ENCODE measurements at places on chromosomes 5 and 9. TPM values are rescaled to one million over a fixed set of nuclear protein-coding genes. Genes with fewer than 3 reads are reported as not detected.

GRCh38 chr9:97769208-97769607 is 72.1 kb upstream of the XPA start:
- ATAC-seq, result no peak

- no peak for ATAC-seq
Observed at GRCh38 chr9:90449213-90449925, 193.3 kb downstream of the DIRAS2 start.

- ATAC-seq, result no peak
Observed at GRCh38 chr5:148833122-148833521, 6.7 kb downstream of the ADRB2 start.

- ATAC-seq, result no peak
Observed at GRCh38 chr5:139431706-139432105, 7.6 kb downstream of the DNAJC18 start.

- no peak for ATAC-seq
Observed at GRCh38 chr5:16994565-16994964, 58.5 kb upstream of the MYO10 start.

- ATAC-seq, result no peak
Observed at GRCh38 chr5:35826554-35826953, 30.1 kb upstream of the IL7R start.

DNA sequence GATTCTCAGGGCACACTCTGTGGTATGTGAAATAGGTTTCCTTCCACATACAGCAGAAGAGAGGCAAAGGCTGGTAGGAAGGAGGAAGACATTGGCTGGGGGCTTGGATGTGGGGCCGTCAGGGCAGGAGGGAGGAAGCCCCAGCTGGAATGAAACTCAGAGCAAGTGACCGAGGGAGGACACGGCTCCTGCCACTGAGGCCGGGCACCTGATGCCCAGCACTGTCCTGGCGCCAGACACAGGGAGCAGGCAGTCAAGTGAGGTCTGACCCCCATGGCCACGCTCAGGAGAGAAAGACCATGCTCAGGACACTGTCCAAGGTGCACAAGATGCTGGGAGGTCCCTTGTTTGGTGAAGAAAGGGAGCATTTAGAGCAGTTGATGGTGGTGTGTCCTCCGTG is 245.5 kb downstream of the CACNA1B start:
- ATAC-seq, result no peak

- no peak for ATAC-seq
Observed at GRCh38 chr5:39501397-39501796, 76.6 kb upstream of the DAB2 start.

DNA sequence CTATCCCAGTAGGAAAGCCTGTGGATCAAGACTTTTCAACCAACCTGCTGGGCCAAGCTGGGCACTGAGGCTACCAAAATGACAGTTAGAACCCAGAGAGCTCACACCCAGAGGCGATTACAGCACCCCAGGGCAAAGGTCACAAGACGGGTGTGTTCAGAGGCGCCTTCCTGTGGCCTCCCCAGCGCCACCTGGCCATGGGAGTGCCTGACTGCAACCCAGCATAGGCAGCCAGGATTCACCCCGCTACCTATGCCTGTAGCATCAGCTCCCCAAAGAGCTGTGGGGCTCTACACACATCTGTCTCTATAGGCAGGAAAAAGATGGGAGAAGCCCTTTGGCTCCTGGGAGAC is 33.5 kb downstream of the PDGFRB start:
- ATAC-seq, result peak; percentile 73

GRCh38 chr9:111980398-111980797 is 83.8 kb downstream of the UGCG start:
- no peak for ATAC-seq

DNA sequence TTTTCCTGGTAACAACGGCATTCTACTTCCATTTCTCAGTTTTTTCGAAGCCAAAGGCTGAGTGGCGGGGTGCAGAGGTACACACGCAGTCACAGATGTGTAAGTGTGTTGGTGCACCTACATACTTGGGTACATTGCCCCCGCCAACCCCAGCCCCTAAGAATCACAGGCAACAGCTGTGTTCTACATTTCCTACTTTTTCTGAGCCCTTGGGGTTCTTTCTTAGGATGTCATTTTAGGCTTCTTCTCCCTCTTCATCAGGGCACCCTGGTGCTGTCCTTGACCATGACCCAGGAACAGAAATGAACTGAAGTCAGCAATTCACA is 104.8 kb downstream of the PAX5 start:
- no peak for ATAC-seq

GRCh38 chr9:14348373-14349145 is 34.6 kb upstream of the NFIB start:
- no peak for ATAC-seq

GRCh38 chr5:158451203-158451992 is 592.5 kb upstream of the CLINT1 start:
- ATAC-seq, result no peak

- ATAC-seq, result no peak
Observed at GRCh38 chr5:179342577-179342976, 2.7 kb downstream of the ADAMTS2 start.

DNA sequence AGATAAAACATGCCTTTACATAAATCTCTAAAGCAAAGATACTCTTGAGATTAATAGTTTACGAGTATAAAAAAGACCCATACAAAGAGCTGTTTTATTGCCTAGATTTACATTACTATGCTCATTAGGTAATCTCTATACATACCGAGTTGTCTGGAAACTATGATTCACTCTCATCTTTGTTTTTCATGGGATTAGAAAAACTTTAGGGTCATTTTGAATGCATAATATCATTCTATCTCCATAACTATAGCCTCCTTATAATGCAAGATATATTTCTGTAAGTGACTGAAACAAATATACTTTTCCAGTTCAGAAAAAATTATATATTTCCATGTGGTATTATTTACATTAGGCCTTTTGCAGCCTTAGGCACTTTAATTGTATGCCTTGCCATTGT is 1088.7 kb upstream of the ARRDC3 start:
- ATAC-seq, result no peak

DNA sequence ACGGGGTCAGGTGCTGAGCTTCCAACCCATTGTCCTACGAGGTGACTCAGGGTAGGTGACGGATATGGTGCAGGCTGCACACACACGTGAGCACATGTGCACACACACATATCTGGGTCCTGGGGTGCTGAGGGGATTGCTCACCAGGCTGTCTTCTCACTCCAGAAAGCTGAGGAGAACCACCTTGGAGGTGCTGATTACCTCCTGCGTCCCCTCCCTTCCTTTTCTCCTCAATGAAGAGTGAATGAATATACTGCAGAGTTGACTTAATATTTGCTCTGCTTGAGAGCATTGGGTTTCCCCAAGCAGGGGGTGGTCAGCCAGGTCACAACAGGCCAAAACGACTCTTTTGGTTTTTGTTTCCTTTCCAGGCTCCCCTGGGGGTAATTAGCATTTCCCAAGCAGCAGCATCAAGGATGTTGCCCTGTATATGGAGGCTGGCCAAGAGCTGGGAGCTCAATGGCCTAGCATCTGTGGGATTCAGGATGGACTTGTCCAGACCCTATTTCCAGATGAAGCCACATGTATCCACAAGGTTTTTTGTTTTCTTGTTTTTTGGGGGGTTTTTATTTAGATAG is 49.7 kb downstream of the PDZD2 start:
- no peak for ATAC-seq

- ATAC-seq, result no peak
Observed at GRCh38 chr5:82748688-82749460, 328.3 kb downstream of the TMEM167A start.

DNA sequence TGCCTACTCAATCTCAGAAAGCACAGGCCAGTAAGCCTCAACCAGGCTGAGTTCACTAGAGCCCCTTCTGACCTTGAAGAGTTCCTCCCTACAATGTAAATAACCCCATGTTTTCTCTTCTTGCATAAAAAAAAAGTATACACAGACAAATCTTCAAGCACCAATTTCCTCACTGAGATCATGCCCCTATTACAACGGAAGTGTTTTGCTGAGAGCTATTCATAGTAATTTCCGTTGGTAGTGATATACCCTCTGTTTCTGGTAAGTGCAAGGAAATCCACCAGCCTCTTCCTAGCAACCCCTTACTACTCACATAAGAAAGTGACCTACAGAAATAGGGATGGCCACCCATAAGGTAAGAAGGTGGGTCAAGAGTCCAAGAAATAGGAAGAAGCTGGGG is 76.4 kb upstream of the TARS1 start:
- no peak for ATAC-seq

PRUNE2 gene
- 4.9 TPM for total RNA-seq

SLC1A3 gene
- 14.7 TPM for total RNA-seq

PCDHB13 gene
- 3.4 TPM for total RNA-seq

ZFP2 gene
- total RNA-seq, result 0.08 TPM

DMRTA1 gene
- 1.8 TPM for total RNA-seq
